ENCODE measurements at places on chromosomes 12 and 14.

GRCh38 chr12:71329956-71330355 is 109.6 kb upstream of the LGR5 start:
- DNase-seq: no peak

DNA sequence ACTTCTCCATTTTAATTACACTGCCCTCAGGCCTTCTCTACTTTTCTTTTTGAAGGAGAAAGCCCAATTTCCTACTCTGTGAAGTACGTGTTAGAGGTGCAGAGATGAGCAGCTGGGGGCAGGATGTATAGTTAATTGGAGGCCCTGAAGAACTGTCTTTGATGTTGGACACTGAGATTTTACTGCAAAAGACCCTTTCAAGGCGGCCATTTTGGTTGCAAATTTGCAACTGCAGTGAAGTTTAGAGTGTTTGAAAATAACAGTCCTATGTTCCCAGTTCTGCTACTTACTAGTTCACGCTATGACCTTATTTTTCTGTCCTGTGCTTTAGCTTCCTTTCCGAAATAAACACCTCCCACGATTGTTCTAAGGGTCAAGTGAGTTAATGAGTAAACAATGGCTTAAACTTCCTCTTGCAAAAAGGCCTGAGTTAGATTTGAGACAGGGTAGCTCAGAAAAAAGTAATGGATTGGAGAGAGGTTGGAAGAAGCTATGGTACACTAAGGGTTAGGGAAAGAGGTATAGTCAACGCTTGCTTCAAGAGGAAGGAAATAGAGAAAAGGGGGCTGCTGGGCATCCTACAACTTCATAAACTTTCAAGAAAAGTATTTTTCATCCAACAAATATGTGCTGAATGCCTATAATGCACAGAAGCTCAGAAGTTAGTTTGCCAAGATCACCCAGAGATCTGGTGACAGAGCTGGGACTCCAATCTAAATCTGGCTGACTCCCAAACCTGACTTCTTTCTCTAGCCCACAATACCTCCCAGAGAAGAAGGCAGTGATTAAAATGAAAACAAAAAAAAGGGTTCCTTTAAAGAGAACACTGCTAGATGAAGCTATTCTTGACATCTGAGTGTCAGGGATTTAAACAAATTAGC is 26.4 kb upstream of the DICER1 start:
- no peak for DNase-seq

DNA sequence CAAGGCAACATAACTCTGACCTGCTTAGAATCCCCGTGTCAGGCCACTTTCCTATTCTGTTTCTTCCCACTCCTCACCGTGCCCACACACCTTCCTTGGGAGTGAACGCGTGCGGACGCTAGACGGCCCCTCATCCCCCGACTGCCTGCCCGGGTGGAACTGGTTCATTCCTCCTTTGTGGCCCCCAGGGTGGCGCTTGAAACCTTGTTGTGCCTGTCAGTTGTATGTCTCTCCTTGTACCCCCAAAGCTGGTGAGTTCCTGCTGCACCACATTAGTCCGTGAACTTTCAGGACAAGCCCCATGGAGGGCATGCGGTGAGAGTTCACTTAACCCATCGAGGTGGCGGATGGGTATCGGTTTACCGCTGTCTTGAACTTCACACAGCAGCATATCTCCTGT is 46.7 kb downstream of the SSH1 start:
- no peak for DNase-seq

- DNase-seq: no peak
These were observed 166.0 kb downstream of the IPO8 start for GRCh38 chr12:30529489-30530269.

GRCh38 chr12:60201891-60202290 is 606.1 kb downstream of the SLC16A7 start:
- no peak for DNase-seq

DNA sequence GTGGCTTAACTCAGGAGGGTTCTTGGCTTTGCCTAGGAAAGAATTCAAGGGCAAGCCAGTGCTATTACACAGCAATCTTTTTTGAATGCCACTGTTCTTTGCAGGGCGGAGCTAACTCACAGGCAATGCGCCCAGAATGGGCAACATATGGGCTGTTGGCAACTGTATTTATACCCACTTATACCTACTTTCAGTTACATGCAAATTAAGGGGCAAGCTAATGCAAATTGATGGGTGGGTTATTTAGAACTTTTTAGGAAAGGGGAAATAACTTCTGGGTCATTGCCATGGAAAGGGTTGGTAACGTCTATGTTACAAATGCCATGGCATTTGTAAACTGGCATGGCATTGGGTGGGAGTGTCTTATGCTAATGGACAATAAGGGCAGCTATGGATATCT is 85.4 kb downstream of the C12orf50 start:
- no peak for DNase-seq
